ENCODE measurements at places on chromosomes 11 and 22.

DNA sequence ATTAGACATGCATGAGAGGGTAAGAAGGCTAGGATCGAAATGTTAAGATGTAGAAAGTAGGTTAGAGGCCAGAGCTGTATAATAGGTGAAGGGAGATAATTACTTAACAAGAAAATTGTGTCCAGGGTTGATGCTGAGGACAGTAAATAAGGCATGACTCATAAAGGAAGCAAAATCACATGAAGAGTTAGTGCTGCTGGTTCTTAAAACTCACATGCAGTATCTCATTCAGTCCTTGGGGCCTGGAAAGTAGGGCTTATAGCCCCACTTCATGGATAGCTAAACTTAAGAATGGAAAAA is 130.2 kb downstream of the NCAM1 start:
- DNase-seq: no peak

DNA sequence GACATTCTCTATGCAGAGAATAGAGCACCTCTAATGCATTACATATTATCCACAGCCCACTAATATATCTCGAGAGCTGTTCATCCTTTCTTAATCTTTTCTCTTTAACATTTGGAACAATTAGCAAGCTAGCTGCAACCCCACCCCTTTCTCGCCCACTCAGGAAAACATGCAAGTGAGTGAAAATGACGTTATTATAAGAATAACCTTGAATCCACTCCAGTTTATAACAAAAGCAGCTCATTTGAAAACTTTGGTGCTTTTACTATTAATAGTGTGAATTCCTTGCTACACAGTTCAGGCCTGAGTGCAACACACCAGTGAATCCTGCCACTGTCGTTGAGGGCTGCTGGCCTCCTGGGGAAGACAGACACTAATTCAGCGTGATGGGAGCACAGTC is 63.3 kb upstream of the BMAL1 start:
- no peak for DNase-seq

- no peak for DNase-seq
Observed at GRCh38 chr11:67463186-67463585, 5.9 kb downstream of the TMEM134 start.

DNA sequence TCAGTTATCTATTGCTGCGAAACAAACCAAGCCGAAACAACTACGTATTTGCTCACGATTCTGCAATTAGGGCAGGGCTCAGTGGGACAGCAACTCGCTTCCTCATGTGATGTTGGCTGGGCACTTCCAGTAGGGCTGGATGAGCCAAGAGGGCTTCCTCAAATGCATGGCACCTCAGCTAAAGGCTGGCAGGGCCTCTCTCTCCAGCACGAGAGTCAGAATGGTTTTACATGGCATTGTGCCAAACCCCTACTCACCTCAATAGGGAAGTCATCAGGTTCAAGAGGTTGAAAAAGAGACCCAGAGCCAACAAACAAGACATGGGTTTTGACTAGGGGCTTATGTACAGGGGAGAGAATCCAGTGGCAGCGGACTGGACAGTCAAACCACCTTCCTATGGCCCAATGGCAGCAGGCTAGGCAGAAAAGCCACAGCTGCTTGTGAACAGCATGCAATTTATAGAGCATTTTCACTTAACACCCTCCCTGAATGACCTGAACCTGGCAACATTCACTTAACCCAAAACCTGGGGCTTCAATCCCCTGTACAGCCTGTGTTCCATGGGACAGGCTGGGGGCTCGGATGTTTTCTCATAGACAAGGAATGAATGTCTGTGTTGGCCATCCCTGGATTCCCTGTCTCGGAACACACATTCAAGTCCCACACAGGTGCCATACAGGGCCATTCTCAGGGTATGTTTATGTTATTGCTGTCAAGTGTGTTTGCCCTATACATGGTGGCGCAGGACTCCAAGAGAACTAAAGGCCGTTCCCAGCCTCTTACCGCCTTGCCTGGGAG is 154.2 kb upstream of the NAV2 start:
- peak; percentile 50 for DNase-seq

DNA sequence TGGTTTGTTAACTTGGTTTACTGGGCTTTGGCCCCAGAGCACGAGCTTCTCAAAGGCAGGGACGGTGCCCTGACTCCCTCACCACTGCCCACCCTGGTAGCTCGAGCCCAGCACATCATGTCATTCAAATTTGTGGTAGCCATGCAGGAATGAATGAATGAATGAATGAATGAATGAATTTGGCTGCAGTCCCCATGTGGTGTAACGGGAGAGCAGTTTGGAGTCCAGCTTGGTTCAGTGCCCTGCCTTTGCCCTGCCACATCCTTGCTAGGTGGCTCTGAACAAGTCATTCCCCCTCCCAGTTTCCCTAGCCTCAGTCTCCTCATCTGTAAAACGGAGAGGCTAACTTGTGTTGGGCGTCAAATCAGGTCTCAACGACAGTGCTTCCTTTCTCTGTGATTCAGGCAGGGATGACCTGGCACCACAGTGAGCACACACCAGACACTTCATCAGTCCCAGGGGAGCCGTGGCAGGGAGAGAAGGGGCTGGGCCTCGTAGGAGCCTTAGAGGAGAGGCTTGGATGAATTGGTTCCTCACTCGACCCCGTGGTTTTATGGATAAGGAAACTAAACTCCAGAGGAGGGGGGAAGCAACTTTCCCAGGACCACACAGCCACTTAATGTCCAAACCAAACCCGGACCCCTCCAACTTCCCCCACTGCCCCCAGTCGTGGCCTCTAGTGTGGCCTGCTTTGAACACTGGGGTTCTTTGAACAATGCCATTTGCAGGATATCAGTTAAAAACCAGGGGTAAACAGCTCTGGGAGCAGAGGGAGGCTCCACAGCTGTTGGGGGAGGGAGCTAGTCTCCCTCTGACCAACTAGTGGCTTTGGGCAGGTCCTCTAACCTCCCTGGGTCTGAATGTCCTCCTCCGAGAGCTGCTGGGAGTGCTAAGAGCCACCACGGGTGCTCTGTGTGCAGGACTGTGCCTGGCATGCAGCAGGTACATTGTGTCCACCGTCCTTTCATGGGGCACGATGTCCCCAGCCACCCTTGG is 86.2 kb downstream of the CACNA1I start:
- DNase-seq: no peak
